ENCODE measurements at places on chromosomes 6 and 20.

- DNase-seq: no peak
Observed at GRCh38 chr6:169189686-169190085, 64.0 kb downstream of the THBS2 start.

DNA sequence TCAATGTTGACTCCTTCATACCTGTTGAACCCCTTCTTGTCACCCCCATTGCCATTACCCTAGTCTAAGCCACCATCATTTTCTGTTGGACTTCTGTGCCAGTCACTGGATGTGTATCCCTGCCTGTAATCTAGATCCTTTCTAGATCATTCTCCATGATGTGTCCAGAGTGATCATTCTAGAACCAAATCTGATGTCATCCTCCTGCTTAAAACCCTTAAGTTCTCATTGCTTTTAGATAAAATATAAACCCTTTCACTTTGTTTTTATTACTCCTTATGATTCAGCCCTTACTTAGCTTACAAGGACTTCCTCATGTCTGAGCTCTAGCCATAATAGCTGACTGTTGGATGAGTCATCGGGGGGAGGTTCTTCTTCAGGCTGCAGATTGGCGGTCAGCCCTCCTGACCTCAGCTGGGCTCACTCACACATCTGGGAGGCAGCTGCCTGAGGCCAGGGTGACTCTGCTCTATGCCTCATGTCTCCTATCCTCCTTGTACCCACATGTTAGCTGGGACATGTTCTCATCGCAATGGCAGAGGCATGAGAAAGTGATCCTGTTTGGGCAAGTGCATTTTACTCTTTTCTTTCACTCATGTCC, 287.6 kb downstream of the ESR1 start:
- DNase-seq: no peak

DNA sequence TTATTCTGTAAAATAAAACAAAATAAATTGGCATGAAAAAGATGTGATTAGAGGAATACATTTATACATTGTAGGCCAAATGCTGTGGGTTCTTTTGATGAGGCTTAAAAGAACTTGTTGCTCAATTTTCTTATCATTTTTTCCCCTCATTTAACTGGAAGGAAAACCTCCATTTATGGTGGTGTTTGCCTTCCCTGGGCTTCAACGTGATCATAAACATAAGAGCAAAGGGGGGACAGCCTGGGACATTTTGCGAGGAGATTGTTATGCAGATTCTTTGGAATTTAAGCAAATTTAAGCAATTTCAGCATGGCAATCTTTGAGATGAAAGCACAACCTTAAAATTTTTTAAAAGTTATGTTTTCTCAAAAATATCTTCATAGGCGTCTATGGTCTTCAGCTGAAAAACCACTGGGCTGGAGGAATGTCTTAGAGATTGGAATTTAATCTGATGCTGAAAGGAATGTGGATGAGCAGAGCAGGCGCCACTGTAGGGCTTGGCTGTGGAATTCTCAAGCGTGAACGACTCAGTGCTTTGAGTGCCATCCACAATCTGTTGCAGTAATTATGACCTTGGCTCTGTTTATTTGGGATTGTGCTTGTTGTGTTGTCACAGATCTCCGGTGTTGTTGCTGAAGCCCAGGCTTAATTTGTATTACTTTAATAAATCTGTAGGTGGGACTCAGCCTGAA, 149.4 kb upstream of the MLIP start:
- DNase-seq: no peak

GRCh38 chr6:163630572-163630971, 216.1 kb downstream of the QKI start:
- DNase-seq: no peak

- DNase-seq: no peak
Observed at GRCh38 chr20:40728470-40728869, 39.4 kb upstream of the MAFB start.

DNA sequence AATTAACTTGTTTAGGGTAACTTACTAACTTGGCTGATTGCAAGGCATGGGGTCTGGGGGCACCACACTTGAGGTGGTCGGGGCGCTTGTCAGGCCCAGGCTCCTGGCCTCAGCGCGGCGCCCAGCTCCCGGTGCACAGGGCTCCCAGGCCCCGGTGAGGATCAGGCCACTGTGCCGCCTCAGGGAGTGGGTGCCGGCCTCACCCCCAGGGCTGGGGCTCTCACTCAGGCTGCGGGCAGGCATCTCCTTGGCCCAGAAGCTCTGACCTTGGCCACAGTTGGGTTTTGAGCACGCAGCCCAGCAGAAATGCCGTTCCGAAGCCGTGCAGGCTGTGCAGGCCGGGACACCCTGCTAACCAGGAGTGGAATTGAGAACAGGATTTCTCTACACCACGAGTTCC, 37.8 kb upstream of the BHLHE23 start:
- no peak for DNase-seq

DNA sequence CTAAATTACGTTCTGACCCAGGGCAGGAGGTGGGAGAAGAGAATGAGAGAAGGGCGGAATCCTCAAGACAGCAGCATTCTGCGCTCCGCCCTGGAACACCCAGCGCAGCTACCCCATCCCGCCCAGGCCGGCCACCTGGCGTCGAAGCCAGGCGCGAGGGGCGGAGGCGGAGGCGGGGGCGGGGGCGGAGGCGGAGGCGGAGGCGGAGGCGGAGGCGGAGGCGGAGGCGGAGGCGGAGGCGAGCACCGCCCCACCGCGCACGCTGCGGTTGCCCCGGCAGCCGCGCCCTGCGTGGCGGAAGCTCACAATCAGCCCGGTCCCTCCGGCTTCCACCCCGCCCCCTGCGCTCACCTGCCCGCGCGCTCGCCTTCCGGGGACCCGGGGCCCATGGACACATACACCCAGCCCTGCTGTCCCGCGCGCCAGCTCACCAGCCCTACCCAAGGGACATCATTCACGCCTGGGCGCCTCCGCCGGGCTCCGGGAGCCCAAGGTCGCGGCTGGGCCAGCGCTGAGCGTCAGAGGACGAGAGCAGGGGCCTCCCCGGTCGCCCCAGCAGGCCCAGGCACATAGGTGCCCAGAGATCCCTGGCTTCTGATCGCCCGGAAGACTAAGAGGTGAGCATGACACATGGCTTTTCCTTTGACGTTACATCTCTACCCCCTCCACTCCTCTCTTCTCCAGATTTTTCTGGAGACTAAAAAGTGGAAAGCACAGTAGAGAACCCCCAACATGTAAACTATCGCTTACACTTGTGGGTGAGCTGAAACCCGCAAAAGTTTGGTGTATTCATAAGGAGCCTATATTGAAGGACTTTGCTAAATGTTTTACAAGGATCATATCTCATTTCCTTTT, at the start of gene ANKEF1:
TSS of gene ANKEF1 (plus strand) at position 271 of the 855 bp plus-strand sequence. CDS start 3,315 bp downstream, outside the sequence.
- peak; percentile 16 for DNase-seq

DNA sequence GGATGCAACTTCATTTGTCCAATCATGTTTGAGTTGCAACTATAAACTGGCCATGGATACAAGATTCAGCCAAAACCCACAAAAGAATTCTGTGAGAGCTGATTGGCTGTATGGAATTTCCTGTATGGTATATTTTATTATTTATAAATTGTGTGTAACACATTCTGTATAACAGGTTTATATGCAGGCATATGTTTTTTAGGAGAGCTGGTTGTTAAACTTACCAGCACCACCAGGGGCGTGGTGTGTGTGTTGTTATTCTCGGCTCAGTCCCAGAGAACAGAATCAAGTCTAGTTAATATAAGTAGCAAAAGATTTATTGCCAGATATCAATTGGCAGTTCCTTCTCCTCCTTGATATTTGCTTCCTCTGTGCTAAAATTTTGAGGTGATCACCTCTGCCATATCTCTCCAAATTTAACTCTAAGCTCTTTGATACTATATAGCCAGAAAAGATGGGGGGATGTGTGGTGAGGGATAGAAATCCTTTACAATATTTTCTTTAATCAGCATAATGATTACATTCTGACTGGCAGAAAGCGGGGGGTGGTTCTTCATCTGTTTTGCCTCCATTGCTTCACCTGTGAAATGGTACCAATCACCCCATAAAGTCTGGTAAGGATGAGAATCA, 22.9 kb downstream of the CNBD2 start:
- DNase-seq: no peak

- DNase-seq: no peak
Observed at GRCh38 chr6:71124340-71124739, 164.3 kb upstream of the OGFRL1 start.

GRCh38 chr20:17541996-17542395, 10.8 kb upstream of the BFSP1 start:
- DNase-seq: no peak

GRCh38 chr6:131954775-131955107, 3.6 kb upstream of the CCN2 start:
- DNase-seq: no peak

GRCh38 chr20:37408302-37409193, 62.6 kb downstream of the SRC start:
- DNase-seq: no peak

GRCh38 chr6:24464253-24465038, 24.9 kb downstream of the GPLD1 start:
- DNase-seq: no peak

DNA sequence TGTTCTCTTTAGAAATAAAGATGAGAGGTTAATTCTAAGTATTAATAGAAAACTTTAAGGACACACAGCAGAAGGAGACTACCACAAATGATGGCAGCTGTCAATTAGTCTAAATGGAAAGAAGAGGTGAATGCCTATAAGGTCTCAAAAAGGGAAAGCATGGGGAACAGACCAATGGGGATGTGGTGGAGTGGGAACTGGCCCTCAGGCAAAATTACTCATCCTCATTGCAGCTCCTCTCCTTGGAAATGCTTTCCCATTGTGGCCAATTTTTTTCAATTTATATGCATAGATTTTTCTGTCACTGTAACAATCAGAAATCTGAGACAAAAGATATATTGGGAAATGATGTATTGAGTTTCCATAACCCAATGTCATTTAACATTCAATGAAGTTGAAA, 222.9 kb upstream of the DEFB112 start:
- no peak for DNase-seq

GRCh38 chr6:136788069-136788902, 4.0 kb downstream of the MAP3K5 start:
- DNase-seq: no peak

DNA sequence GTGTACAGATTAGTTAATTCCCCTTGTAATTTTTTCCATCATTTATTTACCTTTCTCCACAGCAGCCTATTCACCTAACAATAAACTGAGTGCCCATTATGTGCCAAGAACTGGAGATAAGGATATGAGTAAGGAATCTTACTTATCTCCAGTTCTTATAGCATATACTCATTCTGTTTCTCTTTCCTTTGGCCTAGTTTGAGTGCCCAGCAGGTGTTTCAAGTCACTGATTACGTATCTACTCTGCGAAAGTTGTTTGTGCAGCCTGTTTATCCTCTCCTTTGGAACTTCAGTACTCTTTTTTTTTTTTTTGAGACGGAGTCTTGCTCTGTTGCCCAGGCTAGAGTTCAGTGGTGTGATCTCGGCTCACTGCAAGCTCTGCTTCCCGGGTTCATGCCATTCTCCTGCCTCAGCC, 17.3 kb upstream of the POU5F1 start:
- DNase-seq: no peak

DNA sequence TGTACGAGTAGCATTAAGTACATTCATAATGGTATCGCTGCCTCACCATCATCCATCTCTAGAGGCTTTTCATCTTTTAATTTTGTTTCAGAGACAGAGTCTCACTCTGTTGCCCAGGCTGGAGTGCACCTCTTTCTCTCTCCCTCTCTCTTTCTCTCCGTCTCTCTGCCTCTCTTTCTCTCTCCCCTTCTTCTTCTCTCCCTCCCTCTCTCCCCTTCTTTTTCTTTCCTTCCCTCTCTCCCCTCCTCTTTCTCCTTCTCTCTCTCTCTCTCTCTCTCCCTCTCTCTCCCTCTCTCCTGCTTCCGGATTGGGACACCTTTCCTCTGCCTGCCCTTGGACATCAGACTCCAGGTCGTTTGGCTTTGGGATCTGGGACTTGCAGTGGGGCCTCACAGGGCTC, 17.6 kb upstream of the TAF4 start:
- DNase-seq: no peak

- DNase-seq: no peak
Observed at GRCh38 chr6:34260576-34261267, 11.9 kb upstream of the SMIM29 start.

- no peak for DNase-seq
Observed at GRCh38 chr6:73666393-73666792, 12.6 kb upstream of the SLC17A5 start.

DNA sequence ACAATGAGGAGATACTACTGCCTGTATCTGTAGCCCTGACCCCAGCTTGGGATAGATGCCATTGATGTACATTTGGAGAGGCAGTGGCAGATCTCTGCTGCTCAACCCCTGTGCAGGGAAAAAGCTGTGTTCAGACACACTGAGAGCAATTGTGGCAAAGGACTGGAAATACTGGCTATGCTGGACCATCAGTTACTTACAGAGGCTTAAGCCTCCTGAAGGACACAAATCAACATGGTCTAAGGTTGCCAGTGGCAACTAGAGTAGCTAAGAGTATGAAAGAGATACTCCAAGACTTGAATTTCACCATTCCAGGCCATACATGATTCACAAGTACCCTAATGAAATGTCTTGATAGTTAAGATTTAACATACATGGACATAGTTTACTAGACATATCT, 32.4 kb upstream of the ENPP4 start:
- no peak for DNase-seq

- no peak for DNase-seq
Observed at GRCh38 chr6:142851601-142852000, 93.4 kb downstream of the HIVEP2 start.

DNA sequence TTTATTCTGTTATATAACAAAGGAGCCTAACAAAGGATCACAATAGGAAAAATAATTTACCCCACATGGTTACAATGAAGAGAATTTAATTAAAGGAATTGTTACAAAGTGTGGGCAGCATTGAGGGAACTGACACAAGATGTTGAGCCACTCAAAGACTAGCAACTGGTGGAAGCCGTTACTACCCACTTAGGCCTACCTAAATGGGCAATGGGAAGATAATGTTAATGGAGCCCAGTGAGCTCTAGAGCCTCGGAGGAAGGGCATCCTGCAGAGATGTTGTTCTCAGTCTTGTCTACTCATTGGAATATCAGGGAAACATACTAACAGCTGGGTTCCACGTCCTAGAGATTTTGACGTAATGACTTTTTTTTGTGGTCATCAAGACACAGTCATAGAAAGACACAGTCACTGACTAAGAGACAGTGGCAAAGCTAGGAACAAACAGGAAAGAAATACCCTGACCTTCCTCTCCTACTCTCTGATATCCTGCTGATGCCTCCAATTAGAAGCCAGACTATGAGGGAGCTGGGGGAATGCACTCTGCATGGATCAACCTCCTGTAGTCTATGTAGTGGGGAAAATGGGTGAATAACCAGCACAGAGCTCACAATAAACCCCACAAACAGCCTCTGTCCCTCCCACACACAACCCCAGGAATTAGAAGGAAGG, 523.8 kb upstream of the FLRT3 start:
- no peak for DNase-seq

- no peak for DNase-seq
Observed at GRCh38 chr6:64733433-64733832, 973.6 kb downstream of the EYS start.

DNA sequence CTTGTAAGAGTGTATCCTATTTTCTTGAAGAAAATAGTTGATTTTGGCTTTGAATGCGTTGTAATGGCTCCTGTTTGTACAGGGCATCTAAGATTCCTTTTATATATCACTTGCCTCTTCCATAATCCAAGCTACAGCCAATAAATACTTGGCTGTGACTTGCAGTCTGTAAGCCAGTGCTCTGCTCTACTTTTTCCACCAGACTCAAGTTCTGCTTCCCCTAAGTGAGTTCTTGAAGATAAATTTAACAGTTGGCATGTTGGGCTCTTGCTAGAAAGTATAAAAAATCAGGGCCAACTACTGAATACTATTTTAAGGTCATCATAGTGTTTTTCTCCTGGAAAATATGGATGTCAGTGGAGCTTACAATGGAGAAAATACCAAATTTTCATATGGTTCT, 36.5 kb upstream of the SCGN start:
- no peak for DNase-seq

All from C1 segment of cervical spinal cord (tissue), 14 donors.